ENCODE measurements at places on chromosomes 3 and 15.

GRCh38 chr15:76135516-76135915 is 75.7 kb downstream of the TMEM266 start:
- DNase-seq: no peak

DNA sequence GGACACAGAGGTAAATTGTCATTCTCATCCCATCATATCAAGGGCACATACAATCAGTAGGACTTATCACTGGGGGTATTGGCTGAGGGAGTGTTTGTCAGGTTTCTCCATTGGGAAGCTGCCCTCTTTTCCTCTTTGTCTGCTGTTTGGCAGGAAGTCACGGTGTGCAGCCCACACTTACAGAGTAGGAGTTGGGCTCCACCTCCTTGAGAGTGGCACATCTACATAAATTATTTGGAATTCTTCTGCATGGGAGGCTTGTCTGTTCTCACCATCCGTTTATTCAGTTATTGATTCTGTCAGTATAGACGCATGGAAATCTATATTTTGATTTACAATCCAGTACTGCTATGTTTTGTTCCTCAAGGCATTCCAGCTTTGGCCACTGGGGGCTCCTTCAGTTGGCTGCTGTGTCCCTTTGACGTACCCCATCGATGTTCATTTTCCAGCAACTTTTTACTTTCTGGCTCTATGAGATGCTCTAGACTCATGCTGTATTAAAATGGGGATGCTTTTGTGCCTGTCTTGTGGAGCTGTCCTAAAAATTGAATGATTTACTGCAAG is 200.3 kb downstream of the SLCO3A1 start:
- DNase-seq: no peak

- no peak for DNase-seq
These were observed 123.2 kb upstream of the RAP2B start for GRCh38 chr3:153038779-153039178.

GRCh38 chr3:2098398-2099027 is at the start of gene CNTN4:
Gene CNTN4, plus strand, starts transcription at chr3:2098866.
- DNase-seq: no peak

Data from hematopoietic multipotent progenitor cell treated with erythropoietin and hydrocortisone succinate and interleukin-3 and kit ligand, for 15 days (in vitro differentiated cells).